ENCODE measurements at places on chromosomes 16 and 17. TPM values are rescaled to one million over a fixed set of nuclear protein-coding genes. Genes with fewer than 3 reads are reported as not detected.

RDM1 gene
- polyA plus RNA-seq: 0.67 TPM

DNA sequence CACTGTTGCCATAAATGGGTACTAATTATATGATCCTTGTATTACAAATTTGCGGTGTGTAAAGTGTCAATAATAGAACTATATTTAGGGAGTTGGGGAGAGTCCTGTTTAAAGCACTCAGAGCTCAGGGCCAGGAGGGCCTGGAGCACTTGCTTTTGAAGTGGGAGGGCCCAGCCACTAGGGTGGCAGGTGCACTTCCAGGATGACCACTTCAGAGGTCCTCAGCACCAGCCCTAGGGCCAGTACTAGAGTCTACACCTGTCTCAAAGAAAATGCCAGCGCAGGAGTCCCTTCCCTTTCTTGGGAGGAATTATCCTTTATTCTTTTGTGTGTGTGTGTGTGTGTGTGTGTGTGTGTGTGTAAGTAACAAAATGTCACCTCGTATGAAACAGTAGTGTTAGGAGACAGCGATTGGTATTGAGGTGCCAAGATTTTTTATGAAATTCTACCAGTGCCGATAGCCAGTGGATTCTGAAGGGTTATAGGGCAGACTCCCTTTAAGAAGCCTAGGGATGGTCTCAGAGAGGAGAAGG lies 31.9 kb downstream of the MYO18A start:
- DNase-seq: no peak

- peak; percentile 2 for DNase-seq
Measured at GRCh38 chr17:71024172-71024571, 854.8 kb downstream of the KCNJ2 start.

TNFRSF17 gene
- not detected for polyA plus RNA-seq

BCL6B gene
- polyA plus RNA-seq: 20.9 TPM

GRCh38 chr16:15482068-15482747 lies 47.8 kb downstream of the BMERB1 start:
- DNase-seq: no peak

PIRT gene
- polyA plus RNA-seq: not detected

TM4SF5 gene
- not detected for polyA plus RNA-seq

MRTFB gene
- 20.2 TPM for polyA plus RNA-seq

DECR2 gene
- polyA plus RNA-seq: 13.7 TPM

ZPBP2 gene
- polyA plus RNA-seq: not detected

MT3 gene
- polyA plus RNA-seq: 8.7 TPM

DNA sequence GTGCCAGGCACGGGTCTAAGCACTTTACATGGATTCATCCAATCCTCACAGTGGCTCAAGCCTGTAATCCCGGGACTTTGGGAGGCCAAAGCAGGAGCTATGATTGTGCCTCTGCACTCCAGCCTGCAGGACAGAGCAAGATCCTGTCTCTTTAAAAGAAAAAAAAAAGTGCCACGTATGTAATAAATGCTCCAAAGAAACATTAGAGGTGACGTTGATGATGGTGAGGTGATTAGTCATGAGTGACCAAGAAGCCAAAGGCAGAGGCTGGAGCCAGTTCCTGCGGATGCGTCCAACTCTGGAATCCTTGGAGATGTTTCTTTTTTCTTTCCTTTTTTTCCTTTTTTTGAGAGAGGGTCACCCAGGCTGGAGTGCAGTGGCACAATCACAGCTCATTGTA lies 59.4 kb upstream of the SIAH1 start:
- DNase-seq: peak; percentile 11

ITGAX gene
- polyA plus RNA-seq: 2.9 TPM

DNA sequence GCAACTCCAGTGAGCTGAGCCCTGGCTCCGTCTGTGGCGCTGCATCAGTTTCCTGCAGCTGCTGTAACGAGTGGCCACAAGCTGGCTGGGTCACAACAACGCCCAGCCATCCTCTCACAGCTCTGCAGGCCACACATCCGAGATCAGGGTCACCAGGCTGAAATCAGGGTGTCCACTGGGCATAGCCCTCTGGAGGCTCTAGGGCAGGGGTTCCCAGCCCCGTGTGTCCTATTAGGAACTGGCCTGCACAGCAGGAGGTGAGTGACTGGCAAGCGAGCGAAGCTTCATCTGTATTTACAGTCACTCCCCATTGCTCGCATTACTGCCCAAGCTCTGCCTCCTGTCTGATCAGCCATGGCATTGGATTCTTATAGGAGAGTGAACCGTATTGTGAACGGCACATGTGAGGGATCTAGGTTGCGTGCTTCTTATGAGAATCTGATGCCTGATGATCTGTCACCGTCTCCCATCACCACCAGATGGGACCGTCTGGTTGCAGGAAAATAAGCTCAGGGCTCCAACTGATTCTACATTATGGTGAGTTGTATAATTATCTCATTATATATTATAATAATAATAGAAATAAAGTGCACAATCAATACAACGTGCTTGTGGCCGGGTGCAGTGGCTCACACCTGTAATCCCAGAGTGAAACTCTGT lies 176.5 kb downstream of the SEC14L1 start:
- DNase-seq: no peak

GPRC5C gene
- 46.6 TPM for polyA plus RNA-seq

- peak; percentile 69 for DNase-seq
Measured at GRCh38 chr17:41695954-41696757, 7.5 kb downstream of the EIF1 start.

PLLP gene
- polyA plus RNA-seq: 0.89 TPM

GRCh38 chr17:77999413-78000173 lies 41.1 kb downstream of the TNRC6C start:
- no peak for DNase-seq

PGS1 gene
- polyA plus RNA-seq: 29.7 TPM

CDH11 gene
- polyA plus RNA-seq: 41.9 TPM

DNA sequence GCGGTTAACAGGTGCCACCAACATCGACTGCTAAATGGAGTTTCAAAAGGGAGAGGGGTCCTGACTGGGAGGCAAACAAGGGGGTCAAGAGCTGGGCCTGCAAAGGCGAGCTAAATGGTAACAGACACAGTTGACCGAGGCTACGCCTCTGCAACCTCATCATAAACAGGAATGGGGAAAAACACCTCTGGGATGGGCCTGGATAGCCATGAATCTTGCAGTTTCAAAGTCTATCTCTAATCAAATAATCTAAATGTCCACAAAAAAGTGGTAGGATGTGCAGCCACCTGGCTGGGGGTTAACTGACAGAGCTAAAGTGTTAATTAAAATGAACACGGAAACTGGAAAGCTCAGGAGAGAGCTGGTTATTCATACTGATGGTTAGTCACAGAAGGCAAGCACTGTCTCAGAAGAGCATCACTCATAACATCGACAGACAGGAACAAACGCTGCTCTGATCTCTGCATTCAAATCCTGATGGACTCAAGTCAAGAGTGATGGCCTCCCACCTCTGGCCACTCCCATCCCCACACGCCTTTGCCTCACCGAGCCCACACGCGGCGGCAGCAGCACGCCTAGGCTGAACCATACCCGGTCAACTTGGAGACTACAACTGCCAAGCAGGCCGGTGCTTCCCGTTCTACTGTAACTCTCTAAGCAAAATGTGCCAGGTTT lies 56.3 kb downstream of the CREBBP start:
- no peak for DNase-seq

- DNase-seq: no peak
Measured at GRCh38 chr17:46121841-46122485, 71.3 kb downstream of the KANSL1 start.

- DNase-seq: no peak
Measured at GRCh38 chr17:10278218-10278617, 79.8 kb upstream of the GAS7 start.

SHCBP1 gene
- 8.9 TPM for polyA plus RNA-seq

DNA sequence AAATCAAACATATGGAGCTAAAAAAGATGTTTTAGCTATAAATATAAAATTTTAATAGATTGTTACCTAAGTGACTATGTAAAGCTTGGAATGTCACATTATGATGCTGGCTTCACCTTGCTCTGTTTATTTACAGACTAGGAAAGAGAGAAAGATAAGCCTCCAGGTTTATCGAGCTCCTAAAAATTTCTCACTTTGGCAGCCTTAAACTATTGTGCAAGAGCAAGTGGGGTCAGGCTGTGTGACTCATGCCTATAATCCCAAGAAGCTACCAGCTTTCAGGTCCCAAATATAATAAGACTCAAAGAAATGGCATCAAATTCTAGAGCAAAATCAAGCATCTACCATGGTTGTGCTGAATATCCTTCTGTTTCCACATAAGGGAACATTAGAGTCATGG lies 34.3 kb upstream of the PRSS54 start:
- no peak for DNase-seq
